ENCODE measurements at places on chromosomes 12 and 14.

DNA sequence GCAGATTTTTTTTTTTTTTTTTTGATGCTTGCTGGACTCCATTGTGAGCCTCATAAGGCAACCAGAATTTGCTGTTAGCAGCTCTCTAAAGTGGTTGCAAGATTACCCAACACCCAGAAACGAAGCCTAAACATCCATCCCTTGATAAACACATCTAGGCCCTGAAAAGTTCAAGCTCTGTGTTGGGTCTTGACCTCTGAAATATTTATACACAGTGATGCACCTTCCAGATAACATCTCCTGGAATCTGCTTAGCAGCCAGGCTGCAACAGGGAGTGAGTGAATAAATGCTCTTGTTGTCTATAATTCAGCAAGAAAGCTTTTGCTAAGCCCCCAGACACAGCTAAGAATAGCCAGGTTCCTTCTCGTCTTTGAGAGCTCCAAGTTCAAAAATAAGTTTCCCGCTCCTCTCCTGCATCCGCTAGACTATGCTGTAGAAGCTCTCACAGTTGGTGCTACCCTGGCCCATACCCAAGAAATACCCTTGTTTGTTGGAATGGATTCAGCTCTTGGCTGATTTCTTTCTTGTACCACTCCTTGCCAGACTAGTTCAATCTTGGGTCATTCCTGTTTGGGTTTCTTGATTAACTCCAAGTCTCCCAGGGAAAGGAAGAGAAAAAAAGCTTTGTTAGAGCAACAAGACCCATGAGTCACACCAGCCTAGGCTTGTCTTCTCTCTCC lies 610.6 kb upstream of the TBX3 start:
- DNase-seq: no peak

DNA sequence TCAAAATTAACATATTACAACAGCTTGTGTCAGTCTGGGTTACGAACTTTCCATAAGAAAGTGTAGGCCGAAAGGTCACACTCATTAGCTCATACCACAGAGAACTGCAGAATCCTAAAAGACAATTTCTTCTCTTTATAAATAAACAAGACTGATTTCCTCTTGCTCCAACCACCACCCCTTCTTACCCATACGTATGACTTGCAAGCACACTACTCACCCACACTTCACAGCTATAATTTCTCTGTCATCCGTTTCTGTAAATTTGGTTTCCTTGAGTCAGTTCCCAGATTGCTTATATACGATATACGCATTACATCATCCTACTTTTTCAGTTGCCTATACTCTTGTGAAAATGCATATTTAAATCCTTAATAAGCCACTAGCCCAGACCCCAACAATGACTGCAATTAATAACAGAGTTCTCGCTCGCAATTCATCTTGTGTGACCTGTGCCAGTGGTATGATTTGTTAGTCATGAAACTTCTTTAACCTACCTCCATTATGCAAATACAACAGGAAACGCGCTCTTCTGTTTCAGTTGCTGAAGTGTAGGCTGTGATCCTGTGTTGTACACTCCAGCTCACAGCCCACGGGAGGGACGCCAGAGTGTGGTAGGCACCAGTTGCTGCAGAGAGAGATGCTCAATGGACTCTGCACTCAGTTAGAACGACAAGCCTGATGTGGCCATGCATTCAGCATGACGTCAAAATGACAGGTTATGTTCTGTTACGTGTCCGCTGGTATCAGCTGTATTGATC lies 417.6 kb downstream of the PDZRN4 start:
- DNase-seq: no peak

DNA sequence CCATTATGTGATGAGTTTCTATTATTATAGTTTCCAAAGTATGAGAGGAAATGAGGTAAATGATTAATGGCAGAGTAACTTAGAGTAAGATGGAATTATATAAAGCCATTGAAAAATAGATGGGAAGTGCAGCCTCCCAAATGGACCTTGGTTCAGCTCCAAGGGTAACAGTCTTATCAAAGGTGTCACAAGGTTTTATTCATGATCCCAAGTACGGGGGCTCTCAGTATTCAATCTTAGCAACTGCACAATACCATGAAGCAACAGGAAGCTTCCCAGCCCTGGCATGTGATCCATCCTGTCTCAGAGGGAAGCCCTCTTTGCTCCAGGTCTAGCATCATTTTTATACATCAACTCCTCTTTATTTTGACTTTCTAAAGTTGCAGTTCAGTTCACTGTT lies 948.2 kb downstream of the GALC start:
- DNase-seq: no peak

- DNase-seq: peak; percentile 84
These were observed at the start of the genes AMIGO2 and PCED1B for GRCh38 chr12:47079468-47079980. AMIGO2 (minus strand) TSS chr12:47079959; CDS start chr12:47079002, 957 bp downstream. PCED1B (plus strand) TSS chr12:47079621; CDS start chr12:47235064, 155,443 bp downstream.

GRCh38 chr14:36844443-36845195 lies 183.0 kb downstream of the PAX9 start:
- no peak for DNase-seq

- DNase-seq: no peak
These were observed 13.1 kb upstream of the SMCO3 start for GRCh38 chr12:14827043-14827442.

DNA sequence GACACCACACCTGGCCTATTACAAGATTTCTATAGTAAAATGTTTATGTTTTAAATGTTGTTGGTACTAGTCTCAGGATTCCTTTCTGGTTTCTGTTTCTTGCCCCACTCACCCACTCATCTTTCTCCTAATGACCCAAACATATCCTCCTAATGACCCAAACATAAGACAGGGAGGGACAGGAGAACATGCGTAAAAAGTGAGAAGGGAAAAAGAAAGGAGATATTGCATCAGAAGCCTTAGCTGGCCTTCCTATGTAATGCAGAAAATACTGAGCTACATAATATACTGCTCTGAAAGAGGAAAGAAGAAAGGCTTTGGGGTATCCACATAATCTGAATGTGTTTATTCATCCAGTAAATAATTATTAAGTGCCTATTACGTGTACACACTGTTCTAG lies 104.6 kb upstream of the GPHB5 start:
- DNase-seq: no peak

Measured in hematopoietic multipotent progenitor cell treated with erythropoietin and hydrocortisone succinate and interleukin-3 and kit ligand, for 6 days (in vitro differentiated cells).